Stimulated activated CD8-positive, alpha-beta memory T cell treated with anti-CD3 and anti-CD28 coated beads, Interleukin-7, amount 100 ng/mL, for 4 hours (primary cell): ENCODE measurements at places on chromosomes 5 and 9.

- no peak for DNase-seq
Observed at GRCh38 chr5:168317096-168317520, 25.7 kb downstream of the WWC1 start.

DNA sequence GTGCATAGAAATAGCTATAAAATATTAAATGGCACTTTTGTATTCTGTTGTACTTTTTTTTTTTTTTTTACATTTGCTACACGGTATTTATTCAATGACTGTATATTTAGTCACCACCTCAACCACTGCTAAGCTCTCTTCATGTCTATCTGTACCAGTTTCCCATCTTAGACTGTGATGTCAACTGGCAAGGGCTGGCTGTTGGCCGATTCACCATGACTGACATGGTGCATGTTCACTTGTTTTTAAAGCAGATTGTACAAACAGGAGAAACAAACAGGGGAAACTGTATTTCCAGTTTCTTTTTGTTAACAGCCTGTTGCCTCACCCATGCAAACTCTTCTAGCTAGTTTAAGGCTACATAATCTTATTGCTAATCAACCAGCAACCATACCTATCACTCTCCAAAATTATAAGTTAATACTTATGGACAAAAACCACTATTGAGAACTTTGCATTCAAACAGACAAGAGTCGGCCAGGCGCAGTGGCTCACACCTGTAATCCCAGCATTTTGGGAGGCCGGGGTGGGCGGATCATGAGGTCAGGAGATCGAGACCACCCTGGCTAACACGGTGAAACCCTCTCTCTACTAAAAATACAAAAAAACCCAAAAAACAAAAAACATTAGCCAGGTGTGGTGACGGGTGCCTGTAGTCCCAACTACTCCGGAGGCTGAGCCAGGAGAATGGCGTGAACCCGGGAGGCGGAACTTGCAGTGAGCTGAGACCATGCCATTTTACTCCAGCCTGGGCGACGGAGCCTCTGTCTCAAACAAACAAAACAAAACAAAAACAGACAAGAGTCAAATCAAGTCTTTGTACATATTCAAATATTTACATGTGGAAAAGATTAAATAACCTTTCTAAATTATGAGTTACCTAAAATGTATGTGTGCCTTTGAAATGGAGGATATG lies 13.2 kb downstream of the ZFAND5 start:
- no peak for DNase-seq

DNA sequence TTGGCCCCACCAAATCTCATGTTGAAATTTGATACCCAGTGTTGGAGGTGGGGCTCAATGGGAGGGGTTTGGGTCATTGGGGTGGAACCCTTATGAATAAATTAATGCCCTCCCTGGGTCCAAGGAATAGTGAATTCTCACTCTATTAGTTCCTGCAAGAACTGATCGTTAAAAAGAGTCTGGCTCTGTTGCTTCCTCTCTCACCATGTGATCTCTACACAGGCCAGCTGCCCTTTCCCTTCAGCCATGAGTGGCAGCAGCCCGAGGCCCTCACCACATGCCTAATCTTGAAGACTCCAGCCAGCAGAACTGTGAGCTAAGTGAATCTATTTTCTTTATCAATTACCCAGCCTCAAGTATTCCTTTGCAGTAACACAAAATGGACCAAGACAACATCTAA lies 106.0 kb downstream of the CAAP1 start:
- DNase-seq = no peak

DNA sequence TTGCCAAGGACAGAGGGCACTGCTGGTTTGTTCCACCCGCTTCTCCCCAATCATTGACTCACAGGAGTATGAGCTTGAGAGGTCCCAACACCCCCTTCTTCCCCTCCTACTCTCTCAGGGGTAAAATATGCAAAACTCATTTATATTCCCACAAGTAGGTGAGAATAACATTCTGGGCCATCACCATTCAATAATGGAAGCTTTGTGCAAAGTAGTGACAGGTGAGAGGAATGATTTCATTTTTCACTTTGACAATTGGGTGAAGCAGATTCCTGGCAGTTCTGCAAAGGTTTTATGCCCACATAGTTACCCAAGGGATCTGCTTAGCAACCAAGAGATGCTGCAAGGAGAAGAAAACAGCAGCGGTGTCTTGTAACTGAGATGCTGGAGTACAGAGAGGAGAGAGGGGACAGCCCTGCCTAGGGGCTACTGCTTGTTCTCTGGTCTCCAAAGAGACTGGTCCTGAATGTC lies 137.6 kb downstream of the CMYA5 start:
- no peak for DNase-seq

GRCh38 chr5:35342664-35343063 lies 112.4 kb upstream of the PRLR start:
- DNase-seq = no peak

GRCh38 chr5:55969956-55970355 lies 24.8 kb downstream of the IL6ST start:
- DNase-seq = no peak

DNA sequence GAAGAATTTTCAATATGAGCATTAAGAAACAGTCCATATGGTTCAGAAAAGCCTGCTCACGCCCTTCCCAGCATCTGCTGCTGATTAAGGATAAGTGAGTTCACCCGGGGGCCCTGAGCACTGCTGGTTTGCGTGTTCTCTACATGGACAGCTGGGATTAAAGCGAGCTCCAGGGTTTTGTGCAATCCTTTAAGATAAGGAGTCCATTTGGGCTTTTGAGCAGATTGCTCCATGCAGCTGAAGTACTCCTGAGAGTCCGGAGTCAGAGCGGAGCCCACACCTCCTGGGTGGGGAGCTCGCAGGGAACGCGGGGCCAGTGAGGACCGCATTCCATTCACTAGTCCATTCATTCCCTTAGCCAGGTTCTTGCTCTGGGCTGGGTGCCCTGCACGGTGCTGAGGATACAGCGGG lies 149.3 kb upstream of the COL5A1 start:
- no peak for DNase-seq

GRCh38 chr9:135326633-135327152 lies 152.9 kb upstream of the PPP1R26 start:
- no peak for DNase-seq

DNA sequence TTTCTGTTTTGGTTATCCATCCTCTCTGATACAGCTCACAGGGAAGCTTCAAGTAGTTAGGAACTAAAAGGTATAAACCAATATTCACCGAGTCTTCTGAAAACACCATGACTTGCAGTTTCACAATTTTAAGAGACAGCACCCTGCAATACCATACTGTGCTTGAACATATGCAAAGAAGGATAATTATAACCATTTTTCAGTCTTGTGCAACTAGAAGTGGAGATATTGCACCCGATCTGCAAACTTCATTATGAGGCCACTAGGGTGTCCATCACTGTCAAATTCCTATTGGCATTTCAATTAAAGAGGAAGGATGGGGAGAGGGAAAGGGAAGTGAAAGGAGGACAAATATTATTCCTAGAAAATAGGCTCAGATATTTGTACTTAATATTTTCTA lies 32.4 kb upstream of the CEP120 start:
- DNase-seq = no peak

GRCh38 chr5:170623576-170624181 lies 119.9 kb downstream of the KCNIP1 start:
- no peak for DNase-seq

- DNase-seq = no peak
Observed at GRCh38 chr5:72474046-72474500, 33.1 kb downstream of the ZNF366 start.

DNA sequence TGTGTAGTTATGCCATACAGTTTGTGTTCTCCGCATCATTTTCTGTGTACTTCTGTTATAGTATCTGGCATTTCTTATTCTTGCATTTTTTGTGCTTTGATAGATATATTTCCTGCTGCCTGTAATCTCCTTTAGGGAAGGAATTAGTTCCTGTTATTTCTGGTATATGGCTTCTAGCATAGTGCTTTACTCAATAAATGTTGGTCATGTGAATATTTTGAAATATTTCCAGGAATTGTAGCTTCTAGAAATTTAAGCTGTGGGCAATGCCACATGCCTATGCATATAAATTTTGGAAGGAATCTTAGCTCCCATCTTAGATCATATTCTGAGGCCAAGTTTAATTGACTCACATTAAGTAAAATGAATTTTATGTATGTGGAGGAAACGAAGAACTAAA lies 11.5 kb upstream of the PRRC1 start:
- no peak for DNase-seq

GRCh38 chr9:136857581-136858412 lies 5.7 kb downstream of the MAMDC4 start:
- DNase-seq = no peak

DNA sequence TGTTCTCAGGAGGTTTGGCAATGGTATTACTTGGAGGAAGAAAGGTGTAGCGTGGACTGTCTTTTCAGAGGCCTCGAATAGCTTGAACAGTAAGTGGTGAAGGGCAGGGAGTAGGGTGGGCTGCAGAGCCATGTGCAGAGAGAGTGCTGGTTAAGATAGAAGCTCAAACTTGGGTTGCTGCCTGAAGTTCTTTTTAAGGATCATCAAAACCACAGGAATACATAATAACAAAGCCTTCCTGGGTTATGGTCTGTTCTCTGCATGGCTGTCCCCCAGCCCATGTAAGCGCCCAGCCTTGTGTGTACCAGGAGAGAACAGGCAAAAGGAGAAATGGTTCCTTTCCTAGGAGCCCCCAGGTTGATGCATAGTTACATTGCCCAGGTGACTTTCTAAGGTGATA lies 43.9 kb downstream of the RCL1 start:
- DNase-seq = no peak

GRCh38 chr9:120917929-120918762 lies 8.4 kb downstream of the TRAF1 start:
- no peak for DNase-seq

- DNase-seq = no peak
Observed at GRCh38 chr5:150611026-150611425, 29.4 kb upstream of the SYNPO start.

DNA sequence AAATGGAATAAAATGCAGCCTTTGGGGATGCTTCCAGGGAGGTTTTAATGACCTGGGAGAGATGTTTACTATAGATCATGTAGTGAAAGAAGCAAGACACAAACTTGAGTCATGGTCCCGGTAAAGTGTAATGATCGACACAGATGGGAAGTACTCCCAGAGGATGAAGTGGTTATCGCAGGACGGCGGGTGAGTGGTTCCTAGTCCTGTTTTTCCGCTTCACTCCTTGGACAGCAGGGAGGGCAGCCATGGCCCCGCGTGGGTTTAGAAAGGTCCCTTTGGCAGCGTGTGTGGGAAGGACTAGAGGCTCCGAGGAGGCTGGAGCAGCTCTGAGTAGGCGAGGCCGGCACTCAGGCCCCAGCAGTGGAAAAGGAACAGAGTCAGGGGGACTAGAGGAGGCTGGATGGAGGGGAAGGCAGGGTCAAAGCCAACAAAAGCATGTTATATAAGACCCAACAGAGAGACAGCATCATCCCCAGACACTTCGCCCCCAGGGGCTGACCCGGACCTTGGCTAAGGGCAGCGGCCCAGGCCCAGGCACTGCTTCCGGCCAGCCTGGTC lies 49.2 kb upstream of the STXBP1 start:
- no peak for DNase-seq

- DNase-seq = peak; percentile 11
Observed at GRCh38 chr5:109656829-109657228, 32.9 kb upstream of the MAN2A1 start.

GRCh38 chr5:38615981-38616451 lies 59.6 kb upstream of the LIFR start:
- no peak for DNase-seq

GRCh38 chr5:151612689-151613427 lies 21.7 kb upstream of the FAT2 start:
- DNase-seq = no peak

GRCh38 chr5:151063142-151063989 lies 17.5 kb downstream of the TNIP1 start:
- no peak for DNase-seq

GRCh38 chr9:70607926-70608325 lies 193.5 kb upstream of the KLF9 start:
- DNase-seq = no peak

GRCh38 chr5:134245101-134245604 lies 19.3 kb upstream of the PPP2CA start:
- DNase-seq = no peak

- no peak for DNase-seq
Observed at GRCh38 chr5:6201631-6202030, 176.7 kb downstream of the MED10 start.

- no peak for DNase-seq
Observed at GRCh38 chr9:76703270-76703669, 61.0 kb upstream of the PCA3 start.

- DNase-seq = peak; percentile 20
Observed at GRCh38 chr9:94668928-94669729, 29.8 kb upstream of the FBP1 start.

- DNase-seq = no peak
Observed at GRCh38 chr9:88969646-88970373, 21.5 kb upstream of the S1PR3 start.

DNA sequence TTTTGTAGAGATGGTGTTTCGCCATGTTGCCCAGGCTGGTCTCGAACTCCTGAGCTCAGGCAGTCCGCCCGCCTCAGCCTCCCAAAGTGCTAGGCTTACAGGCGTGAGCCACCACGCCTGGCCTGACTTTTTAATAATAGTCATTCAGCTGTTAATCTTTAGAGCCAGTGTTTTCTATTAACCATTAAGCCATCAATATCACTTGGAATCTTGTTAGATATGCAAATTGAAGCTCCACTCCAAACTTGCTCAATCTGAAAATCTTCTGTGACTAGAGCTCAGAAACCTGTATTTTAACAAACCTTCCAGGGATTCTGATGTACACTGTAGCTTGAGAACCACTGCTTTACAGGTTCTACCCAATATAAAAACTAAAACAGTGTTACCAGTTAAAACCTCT lies 113.5 kb downstream of the CDC42SE2 start:
- no peak for DNase-seq

DNA sequence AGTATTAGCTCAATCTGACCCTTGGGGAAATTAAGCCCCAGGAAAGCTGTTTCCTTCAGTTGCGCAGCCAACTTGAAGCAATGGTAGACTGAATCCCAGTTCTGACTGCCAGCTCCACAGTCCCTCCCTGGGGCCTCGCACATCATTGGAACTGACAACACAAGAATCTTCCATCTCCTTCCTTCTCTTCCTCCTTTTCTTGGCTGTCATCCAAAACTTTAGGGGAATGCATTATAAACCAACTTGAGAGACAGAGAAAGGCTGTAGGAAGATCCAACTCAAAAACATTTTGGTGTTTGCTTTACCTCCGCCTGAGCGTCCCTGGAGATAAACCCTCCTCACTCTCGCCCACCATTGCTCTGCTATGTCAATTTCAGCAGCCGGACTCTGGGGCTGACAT lies 16.6 kb downstream of the KCNIP1 start:
- no peak for DNase-seq

- DNase-seq = peak; percentile 13
Observed at GRCh38 chr9:127707766-127708165, 978 bp downstream of the CFAP157 start.

DNA sequence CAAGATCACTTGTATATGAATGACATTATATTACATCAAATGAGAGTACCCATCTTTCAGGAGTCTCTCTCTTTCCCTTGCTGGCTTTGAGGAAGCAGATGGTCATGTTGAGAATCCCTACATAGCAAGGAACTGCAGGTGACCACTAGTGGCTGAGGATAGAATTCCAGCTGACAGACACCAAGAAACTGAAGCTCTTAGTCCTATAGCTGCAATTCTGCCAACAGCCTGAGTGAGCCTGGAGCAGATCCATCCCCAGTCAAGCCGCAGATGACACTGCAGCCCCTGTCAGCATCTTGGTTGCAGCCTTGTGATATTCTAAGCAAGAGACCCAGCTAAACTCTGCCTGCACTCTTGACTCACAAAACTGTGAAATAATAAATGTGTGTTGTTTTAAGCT lies 531.5 kb downstream of the CSNK1G3 start:
- DNase-seq = no peak
